ENCODE measurements at places on chromosomes 1 and 21. TPM values are rescaled to one million over a fixed set of nuclear protein-coding genes. Genes with fewer than 3 reads are reported as not detected.

The CYP4A22 gene
- total RNA-seq: not detected

The CCDC17 gene
- 1.9 TPM for total RNA-seq

The A3GALT2 gene
- not detected for total RNA-seq

The TBX15 gene
- not detected for total RNA-seq

The RPE65 gene
- total RNA-seq: not detected

- no peak for DNase-seq
Measured at GRCh38 chr1:42613803-42614131, 44.5 kb upstream of the PPIH start.

GRCh38 chr21:46171585-46171984 is 12.7 kb downstream of the SPATC1L start:
- DNase-seq: no peak

GRCh38 chr1:220275430-220275829 is 3.2 kb upstream of the RAB3GAP2 start:
- DNase-seq: no peak

DNA sequence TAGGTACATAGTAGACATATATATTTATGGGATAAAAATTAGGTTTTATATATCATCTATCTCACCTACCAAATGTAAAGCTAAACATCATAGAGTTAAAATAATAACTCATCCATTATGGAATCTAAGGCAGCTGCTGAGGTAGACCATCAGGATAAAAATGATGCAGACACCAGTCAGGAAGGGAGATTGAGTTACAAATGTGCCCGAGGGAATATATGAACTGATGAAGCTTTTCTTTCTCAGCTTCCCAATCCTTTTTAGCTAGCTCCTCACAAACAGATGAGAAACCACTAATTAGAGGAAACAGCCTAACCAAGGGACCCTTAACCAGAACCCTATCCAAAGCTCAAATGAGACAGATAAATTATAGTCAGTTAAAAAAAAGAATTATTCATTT is 20.9 kb downstream of the TTLL7 start:
- DNase-seq: no peak

- peak; percentile 68 for DNase-seq
Measured at GRCh38 chr1:64072089-64072793, 131.2 kb upstream of the UBE2U start.

- DNase-seq: no peak
Measured at GRCh38 chr1:183002267-183002666, 21.0 kb upstream of the LAMC1 start.
